Mucosa of descending colon (tissue), 3 donors: ENCODE measurements at places on chromosomes 11 and 22. TPM values are rescaled to one million over a fixed set of nuclear protein-coding genes. Genes with fewer than 3 reads are reported as not detected.

Gene GUCY1A2
- 1.4 TPM for total RNA-seq

Gene TMEM86A
- 1.7 TPM for total RNA-seq

Gene CRYBB3
- 0.82 TPM for total RNA-seq

Gene CD6
- total RNA-seq = 4.3 TPM

Gene SEPTIN3
- 0.23 TPM for total RNA-seq
